ENCODE measurements at places on chromosomes 1 and 21. TPM values are rescaled to one million over a fixed set of nuclear protein-coding genes. Genes with fewer than 3 reads are reported as not detected.
A peak's percentile ranks its signal among the peaks of the same experiment; 100 is the strongest.

DNA sequence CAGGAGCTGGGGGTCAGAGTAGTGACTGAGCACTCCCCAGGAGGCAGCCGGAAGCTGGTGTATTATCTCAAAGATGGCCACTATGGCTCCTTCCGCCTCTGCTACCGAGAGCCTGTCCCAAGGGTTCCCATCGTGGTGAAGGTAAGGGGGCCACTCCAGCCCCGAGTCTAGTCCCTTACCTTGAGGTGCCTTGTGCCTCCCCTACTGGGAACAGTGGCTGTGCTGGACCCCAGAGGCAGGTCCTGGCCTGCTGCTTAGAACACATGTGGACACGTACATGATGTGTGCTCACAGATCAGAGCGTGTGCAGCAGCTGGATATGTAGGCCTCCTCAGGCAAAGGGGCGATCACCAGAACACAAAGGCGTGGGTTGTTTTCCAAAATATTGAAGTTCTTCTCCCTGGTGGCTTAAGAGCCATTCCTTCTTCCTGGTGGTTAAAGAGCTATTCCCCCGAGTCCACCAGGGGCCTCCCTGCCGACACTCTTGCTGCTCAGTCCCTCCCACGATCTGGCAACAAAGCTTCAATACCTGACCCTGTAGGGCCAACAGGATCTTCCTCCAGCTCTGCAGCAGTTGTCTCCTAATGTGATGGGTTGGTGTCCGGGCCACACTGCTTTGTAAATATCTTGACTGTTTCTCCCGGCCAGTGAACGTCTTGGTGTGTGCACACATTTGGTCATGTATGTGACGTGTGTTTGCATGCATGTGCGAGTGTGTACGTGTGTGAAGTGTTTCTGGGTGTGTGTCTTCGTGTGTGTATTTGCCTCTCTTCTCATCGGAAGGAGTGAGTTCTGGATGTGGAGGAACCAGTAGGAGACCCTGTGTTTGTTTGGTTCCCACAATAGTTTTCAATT is 68.4 kb upstream of the TINAGL1 start:
- DNase-seq, result no peak

DNA sequence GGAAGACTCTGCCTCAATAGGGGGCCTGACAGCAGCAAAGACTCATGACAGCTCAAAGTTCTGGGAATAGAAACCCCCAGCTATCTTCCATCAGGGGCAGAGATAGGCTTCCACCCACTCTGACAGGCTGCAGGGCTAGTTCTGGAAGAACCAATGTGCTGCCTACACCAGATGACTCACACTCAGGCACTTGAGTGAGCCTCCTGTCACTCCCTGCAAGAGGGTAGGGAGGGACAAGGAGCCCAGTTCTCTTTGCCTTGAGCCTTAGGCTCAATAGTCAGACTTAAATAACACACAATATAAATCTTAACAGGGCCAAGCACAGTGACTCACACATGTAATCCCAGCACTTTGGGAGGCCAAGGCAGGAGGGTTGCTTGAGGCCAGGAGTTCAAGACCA is 386.4 kb downstream of the HHAT start:
- DNase-seq, result no peak

- DNase-seq, result no peak
These were observed 153.7 kb upstream of the ZBTB40 start for GRCh38 chr1:22297999-22298398.

GRCh38 chr1:981955-982558 is at the start of gene PERM1:
PERM1 (minus strand) TSS chr1:982093; CDS start chr1:981029, 1,064 bp downstream.
- DNase-seq, result no peak

Gene PADI4
- polyA plus RNA-seq, result not detected

Gene GPR89A
- 35.1 TPM for polyA plus RNA-seq

Gene CSF1
- 84.1 TPM for polyA plus RNA-seq

Gene RIPPLY3
- not detected for polyA plus RNA-seq

- DNase-seq, result no peak
These were observed 769 bp downstream of the GALE start for GRCh38 chr1:23799570-23800399.

DNA sequence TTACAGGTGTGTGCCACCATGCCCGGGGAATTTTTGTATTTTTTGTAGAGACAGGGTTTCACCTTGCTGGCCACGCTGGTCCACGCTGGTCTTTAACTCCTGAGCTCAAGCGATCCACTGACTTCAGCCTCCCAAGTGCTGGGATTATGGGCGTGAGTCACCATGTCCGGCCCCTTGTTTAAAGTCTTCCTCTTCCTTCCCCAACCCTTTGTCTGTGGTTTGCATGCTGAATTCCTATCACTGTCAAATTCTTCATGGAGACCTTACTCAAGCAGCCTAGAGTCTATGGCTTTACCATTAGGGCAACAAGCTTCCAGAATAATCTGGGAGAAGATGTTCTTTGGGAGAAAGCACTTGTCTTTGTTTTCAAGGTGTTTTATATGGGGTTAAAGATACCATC is 34.7 kb downstream of the B3GALT5 start:
- peak; percentile 43 for DNase-seq

Gene FBXO28
- polyA plus RNA-seq, result 27.2 TPM

- no peak for DNase-seq
These were observed 123.9 kb upstream of the VAMP3 start for GRCh38 chr1:7646981-7647901.

DNA sequence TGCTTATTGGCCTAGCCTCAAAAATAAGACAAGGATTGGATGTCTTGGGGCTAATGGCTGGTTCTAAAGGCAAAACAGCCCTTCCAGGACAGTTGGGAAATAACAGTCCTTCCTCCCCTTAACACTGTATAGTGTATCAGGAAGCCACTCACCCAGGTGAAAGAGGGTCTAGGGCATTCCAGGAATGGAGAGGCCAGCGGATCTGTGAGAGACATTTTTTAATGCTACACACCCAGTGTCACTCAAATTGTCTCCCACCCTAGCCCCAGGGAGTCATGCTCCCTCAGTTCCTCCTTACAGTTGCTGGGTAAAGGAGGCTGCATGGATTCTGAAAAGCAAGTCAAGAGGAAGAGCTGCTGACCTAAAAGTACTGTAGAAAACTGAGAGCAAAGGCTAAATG is 24.1 kb upstream of the EXO1 start:
- DNase-seq, result no peak

- DNase-seq, result no peak
These were observed 357.1 kb upstream of the POU3F1 start for GRCh38 chr1:38403667-38404066.

DNA sequence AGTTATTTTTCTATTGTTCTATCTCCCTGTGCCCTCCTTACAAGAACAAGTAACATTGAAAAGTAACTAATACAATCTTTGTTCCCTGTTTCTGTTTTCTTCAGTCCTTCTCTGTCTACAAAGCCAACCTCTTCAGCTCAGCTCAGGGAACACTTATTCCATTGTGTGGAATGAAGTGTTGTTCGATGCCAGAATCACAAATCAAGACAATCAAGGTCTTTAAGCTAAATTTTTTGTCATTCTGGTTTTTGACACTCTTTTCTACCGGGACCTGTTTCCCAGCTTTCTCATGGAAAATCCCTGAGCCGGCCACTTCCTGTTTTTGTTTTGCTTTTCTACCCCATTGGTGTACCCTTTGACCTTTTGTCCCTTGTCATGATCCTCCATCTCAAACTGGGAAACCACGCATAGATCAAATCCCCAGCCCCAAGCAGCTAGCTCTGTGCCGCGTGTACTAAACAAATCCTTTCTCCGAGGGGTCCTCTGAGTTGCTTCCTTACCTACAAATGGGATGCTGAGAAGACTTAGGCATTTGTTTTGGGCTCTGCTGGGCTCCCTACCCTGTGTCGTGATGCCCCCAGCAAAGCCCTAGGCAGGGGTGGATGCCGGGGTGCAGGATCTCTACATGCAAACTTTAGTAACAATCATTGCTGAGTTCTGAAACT is 141.8 kb downstream of the TOMM20 start:
- no peak for DNase-seq

Gene AADACL3
- not detected for polyA plus RNA-seq
